ENCODE measurements at places on chromosomes 2 and 18. TPM values are rescaled to one million over a fixed set of nuclear protein-coding genes. Genes with fewer than 3 reads are reported as not detected.
A peak's percentile ranks its signal among the peaks of the same experiment; 100 is the strongest.

DNA sequence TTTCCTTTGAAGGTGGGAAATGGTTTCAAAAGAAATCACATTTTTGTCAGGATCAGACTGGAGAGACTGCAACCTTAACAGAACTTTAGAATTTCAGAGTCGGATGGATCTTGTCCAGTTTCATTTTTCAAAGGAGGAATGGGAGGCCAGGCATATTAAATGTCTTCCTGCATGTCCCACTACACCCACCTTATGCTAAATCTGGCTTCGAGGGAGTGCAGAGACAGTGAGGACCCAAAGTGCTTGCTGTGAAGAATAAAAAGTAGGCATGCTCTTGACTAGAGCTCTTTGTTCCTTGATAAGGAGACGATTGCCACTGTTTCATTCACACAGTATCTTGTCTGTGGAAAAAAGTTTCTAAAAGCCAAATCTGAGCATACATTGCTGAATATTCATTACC, 197.6 kb downstream of the SLC4A3 start:
- no peaks in the 10 kb centered on the region for H3K27me3 ChIP-seq
- no peak overlapping the region for H3K4me3 ChIP-seq
- no peak overlapping the region for H3K27ac ChIP-seq
- H3K36me3 ChIP-seq: no peaks in the 10 kb centered on the region

GRB14 gene
- 2.9 TPM for total RNA-seq

FTCDNL1 gene
- 2.6 TPM for total RNA-seq

- peak overlapping the region; percentile 60 for H3K27ac ChIP-seq
- H3K4me1 ChIP-seq: peaks cover 23% of the 10 kb centered on the region
- peak; percentile 76 for DNase-seq
- peak overlapping the region; percentile 72 for H3K4me3 ChIP-seq
- no peaks in the 10 kb centered on the region for H3K36me3 ChIP-seq
- H3K27me3 ChIP-seq: peaks cover 35% of the 10 kb centered on the region
Measured at GRCh38 chr2:212539072-212539880, 674 bp upstream of the ERBB4 start.

CCDC68 gene
- total RNA-seq: 0.58 TPM

CREG2 gene
- 2.4 TPM for total RNA-seq

DNA sequence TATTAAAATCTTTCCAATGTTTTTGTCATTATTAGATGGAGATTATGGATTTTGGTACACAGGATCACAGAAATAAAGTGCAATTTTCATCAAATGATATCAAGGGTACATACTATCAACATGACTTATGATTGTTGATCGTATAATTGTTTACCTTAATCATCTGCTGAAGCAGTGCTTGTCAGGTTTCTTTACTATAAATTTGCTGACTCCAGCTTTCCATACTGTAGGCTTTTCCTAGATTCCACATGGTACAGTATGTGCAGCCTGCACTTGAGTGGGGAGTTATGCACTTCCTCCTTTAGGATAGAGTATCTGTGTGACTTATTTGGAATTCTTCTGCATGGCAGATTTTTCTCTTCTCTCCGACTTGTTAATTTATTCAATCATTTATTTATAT, 187.6 kb upstream of the DPP10 start:
- H3K4me1 ChIP-seq: no peaks in the 10 kb centered on the region
- no peak for DNase-seq
- H3K36me3 ChIP-seq: no peaks in the 10 kb centered on the region
- no peak overlapping the region for H3K4me3 ChIP-seq
- no peaks in the 10 kb centered on the region for H3K27me3 ChIP-seq
- H3K27ac ChIP-seq: no peak overlapping the region

DNA sequence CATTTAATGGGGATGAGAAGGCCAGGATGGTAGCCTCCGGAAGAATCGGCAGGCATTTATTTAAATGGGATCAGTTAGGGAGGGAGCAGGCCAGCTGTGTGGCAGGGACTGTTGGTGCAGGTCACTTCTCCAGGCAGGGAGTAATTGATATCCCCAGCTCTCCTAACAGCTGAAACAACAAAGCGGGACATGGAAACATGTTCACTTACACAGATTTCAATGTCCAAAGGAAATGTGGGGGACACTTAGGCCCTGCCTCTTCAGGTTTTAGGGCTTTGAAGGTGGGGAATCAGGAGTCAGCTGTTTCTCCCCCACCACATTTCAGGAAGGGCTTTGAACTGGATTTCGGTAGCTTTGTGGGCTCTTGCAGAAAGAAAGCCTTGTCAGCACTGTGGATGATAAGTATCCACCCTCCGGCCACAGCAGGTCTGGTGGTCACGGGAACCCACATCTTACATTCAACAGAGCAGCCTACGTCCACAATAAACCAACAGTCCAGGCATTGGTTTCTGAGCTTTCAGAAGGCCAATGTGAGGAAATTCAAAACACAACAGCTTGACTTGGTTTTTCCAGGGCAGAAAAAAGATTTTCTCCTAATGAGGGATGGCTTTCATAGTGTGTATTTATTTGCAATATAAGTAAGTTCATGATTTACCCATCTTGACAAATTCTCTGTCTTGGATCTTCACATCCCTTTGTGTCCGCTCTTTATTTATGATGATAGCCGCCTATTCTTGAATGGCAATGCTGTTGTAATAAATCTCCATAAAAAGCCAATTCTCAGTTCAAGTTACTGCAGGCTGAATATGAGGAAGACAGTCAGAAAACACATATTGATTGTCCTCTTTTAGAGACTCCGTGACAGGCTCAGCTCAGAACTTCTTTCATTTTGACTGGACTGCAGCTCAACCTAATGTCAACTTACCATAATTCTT, 96.6 kb upstream of the NRP2 start:
- no peaks in the 10 kb centered on the region for H3K27me3 ChIP-seq
- H3K4me1 ChIP-seq: peaks cover 17% of the 10 kb centered on the region
- no peaks in the 10 kb centered on the region for H3K36me3 ChIP-seq
- peak; percentile 67 for DNase-seq
- no peak overlapping the region for H3K4me3 ChIP-seq
- H3K27ac ChIP-seq: peak overlapping the region; percentile 65

IGFBP2 gene
- 172 TPM for total RNA-seq

DNA sequence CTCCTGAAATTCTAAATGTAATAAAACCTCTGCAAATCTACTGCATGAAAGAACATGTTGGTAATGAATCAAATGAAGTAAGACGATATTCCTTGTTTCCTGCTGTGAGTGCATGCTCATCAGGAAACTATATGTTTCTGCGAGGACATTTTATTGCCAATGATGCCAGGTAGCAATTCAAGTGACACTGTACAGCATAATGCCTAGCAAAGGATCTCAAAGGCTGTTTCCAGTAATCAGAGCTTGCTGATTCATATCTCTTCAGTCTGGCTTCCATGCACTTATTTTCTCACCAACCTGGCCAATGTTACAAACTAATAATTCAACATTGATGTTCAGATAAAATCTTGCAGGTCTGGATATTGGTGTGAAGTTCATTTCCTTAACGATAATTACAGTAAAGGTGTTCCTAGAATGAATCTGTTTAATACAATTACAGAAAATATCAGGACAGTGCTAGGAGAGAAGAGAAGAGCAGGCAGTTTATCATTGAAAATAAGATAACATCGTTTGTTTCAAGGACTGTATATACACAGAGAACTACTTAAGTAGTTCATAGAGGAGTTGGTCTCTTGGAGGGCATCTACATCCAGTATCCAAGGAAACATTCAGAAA, 568.5 kb upstream of the SOX11 start:
- H3K27ac ChIP-seq: no peak overlapping the region
- DNase-seq: no peak
- H3K27me3 ChIP-seq: no peaks in the 10 kb centered on the region
- H3K4me1 ChIP-seq: no peaks in the 10 kb centered on the region

- H3K4me3 ChIP-seq: no peak overlapping the region
- peaks cover 12% of the 10 kb centered on the region for H3K4me1 ChIP-seq
- H3K36me3 ChIP-seq: no peaks in the 10 kb centered on the region
- H3K27me3 ChIP-seq: no peaks in the 10 kb centered on the region
Measured at GRCh38 chr18:59419386-59419785, 60.3 kb upstream of the LMAN1 start.

NXPH2 gene
- 10.6 TPM for total RNA-seq

DHRS9 gene
- 0.31 TPM for total RNA-seq

- H3K36me3 ChIP-seq: peaks cover 32% of the 10 kb centered on the region
- no peaks in the 10 kb centered on the region for H3K27me3 ChIP-seq
- H3K27ac ChIP-seq: no peak overlapping the region
- H3K4me3 ChIP-seq: no peak overlapping the region
Measured at GRCh38 chr2:37090019-37090477, 5.7 kb downstream of the GPATCH11 start.

DNA sequence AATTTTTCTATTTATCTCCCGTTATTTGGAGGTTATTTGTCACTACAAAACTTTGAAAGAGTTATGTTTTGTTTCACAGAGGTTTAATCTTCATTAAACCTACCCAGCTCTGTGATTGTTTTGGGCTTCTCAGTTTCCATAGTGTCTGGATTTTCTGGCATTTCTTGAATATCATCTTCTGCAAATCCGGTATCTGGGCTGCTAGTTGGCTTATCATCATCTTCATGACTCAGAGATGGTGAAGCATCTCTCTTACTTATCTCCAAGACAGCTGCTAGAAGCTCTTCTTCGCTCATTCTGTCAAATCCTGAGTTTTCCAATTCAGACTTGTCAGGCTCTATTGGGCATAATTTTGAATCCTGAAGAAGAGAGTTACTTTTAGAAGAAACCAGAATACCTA, 55.6 kb downstream of the VIL1 start:
- no peak for DNase-seq
- no peak overlapping the region for H3K27ac ChIP-seq
- no peaks in the 10 kb centered on the region for H3K4me1 ChIP-seq
- H3K4me3 ChIP-seq: no peak overlapping the region

ACMSD gene
- not detected for total RNA-seq

DNA sequence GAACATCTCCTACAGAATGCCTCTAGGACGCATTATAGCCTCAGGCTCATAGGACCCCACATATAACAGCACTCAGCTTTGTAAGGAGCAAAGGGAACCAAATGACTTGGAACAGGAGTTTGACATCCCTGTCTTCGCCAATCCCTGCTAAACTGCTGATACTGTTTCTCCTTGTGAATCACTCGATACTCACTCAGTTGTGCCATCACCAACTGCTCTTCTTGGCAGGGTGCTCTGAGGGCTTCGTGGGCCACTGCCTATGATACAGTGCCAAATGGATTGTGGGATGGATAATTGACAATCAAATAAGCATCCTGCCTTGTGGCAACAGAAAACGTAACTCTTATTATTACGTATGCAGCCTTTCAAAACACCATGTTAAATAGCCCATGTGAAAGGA, 396.3 kb downstream of the RIT2 start:
- DNase-seq: no peak
- no peak overlapping the region for H3K4me3 ChIP-seq
- no peaks in the 10 kb centered on the region for H3K36me3 ChIP-seq
- no peaks in the 10 kb centered on the region for H3K27me3 ChIP-seq

DNA sequence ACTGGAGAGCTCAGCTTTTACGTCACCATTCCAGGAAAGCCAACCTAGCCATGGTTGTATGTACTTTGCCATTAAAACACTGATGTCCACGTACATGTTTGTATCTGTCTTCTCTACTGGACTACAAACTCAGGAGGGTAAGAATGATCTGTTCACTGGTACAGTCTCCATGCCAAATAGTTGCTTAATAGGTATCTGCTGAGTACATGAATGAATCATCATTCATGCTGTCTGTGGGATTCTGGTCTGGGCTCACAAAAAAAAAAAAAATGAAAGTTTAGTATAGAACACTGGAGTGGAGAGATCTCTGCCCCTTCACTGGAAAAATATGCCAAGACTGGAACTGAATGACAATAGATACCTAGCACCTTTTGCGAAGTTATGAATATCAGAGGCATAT, 102.6 kb upstream of the ITGA4 start:
- H3K4me3 ChIP-seq: no peak overlapping the region
- DNase-seq: no peak
- no peaks in the 10 kb centered on the region for H3K27me3 ChIP-seq

GRCh38 chr2:42060718-42061619, 13.1 kb downstream of the PKDCC start:
- peaks cover 44% of the 10 kb centered on the region for H3K4me1 ChIP-seq
- H3K36me3 ChIP-seq: peaks cover 40% of the 10 kb centered on the region
- no peak overlapping the region for H3K4me3 ChIP-seq
- H3K27me3 ChIP-seq: no peaks in the 10 kb centered on the region
- H3K27ac ChIP-seq: peak overlapping the region; percentile 0

CD8B2 gene
- total RNA-seq: 0.09 TPM

CDH19 gene
- 2.3 TPM for total RNA-seq

GRCh38 chr2:39872748-39873147, 93.7 kb upstream of the THUMPD2 start:
- H3K4me3 ChIP-seq: no peak overlapping the region
- no peak overlapping the region for H3K27ac ChIP-seq
- H3K36me3 ChIP-seq: no peaks in the 10 kb centered on the region
- H3K27me3 ChIP-seq: no peaks in the 10 kb centered on the region

ARHGEF4 gene
- 9.6 TPM for total RNA-seq

GRCh38 chr2:189022492-189022891, 48.3 kb downstream of the COL3A1 start:
- peak; percentile 97 for DNase-seq
- no peaks in the 10 kb centered on the region for H3K36me3 ChIP-seq
- H3K27ac ChIP-seq: peak overlapping the region; percentile 97
- peaks cover 6% of the 10 kb centered on the region for H3K4me1 ChIP-seq
- H3K27me3 ChIP-seq: no peaks in the 10 kb centered on the region

GRCh38 chr2:225584796-225585195, 185.3 kb downstream of the NYAP2 start:
- no peak overlapping the region for H3K4me3 ChIP-seq
- H3K36me3 ChIP-seq: no peaks in the 10 kb centered on the region
- no peak for DNase-seq
- no peaks in the 10 kb centered on the region for H3K27me3 ChIP-seq
- no peak overlapping the region for H3K27ac ChIP-seq

All from muscle of leg (tissue), 16 donors.